A549 treated with RU486 at 1 μM for 4 hours (cell line): ENCODE measurements at places on chromosomes 5 and 9. TPM values are rescaled to one million over a fixed set of nuclear protein-coding genes. Genes with fewer than 3 reads are reported as not detected.

The PCDHB7 gene
- total RNA-seq: not detected in 5 replicates

The NUTM2G gene
- not detected in 5 replicates for total RNA-seq

The ORM2 gene
- not detected in 5 replicates for total RNA-seq

The RLN1 gene
- not detected in 5 replicates for total RNA-seq

The SLF1 gene
- total RNA-seq: 7.4 to 10.1 TPM (median 9.1 TPM) in 5 replicates

The TMEM245 gene
- total RNA-seq: 31.5 to 47.8 TPM (median 45.7 TPM) in 5 replicates

The CNTRL gene
- total RNA-seq: 5.0 to 8.0 TPM (median 6.8 TPM) in 5 replicates

The SVEP1 gene
- total RNA-seq: 1.2 to 1.7 TPM (median 1.6 TPM) in 5 replicates

The GDNF gene
- total RNA-seq: 0.11 to 0.14 TPM in 2 of 5 replicates, not detected in the others

The HTR4 gene
- total RNA-seq: not detected in 5 replicates

The TMEM171 gene
- total RNA-seq: 3.6 to 7.2 TPM (median 6.3 TPM) in 5 replicates

The DOCK2 gene
- total RNA-seq: 1.4 to 4.0 TPM (median 2.4 TPM) in 5 replicates

The SLC6A7 gene
- total RNA-seq: 0.03 TPM in 3 of 5 replicates, not detected in the others

The SPINK7 gene
- total RNA-seq: not detected in 5 replicates

The PCDHB13 gene
- total RNA-seq: 0.06 to 0.12 TPM (median 0.09 TPM) in 5 replicates

The ACOT12 gene
- 0.17 TPM in 1 of 5 replicates, not detected in the others for total RNA-seq

The CDHR2 gene
- total RNA-seq: 0.02 to 0.13 TPM (median 0.06 TPM) in 5 replicates

The ACTBL2 gene
- total RNA-seq: 0.06 to 0.07 TPM in 2 of 5 replicates, not detected in the others

The BHMT2 gene
- 0.15 TPM in 1 of 5 replicates, not detected in the others for total RNA-seq

The RFESD gene
- 1.7 to 2.9 TPM (median 2.1 TPM) in 5 replicates for total RNA-seq

The CTSL gene
- 861 to 1,030 TPM (median 902 TPM) in 5 replicates for total RNA-seq

The SV2C gene
- 0.02 TPM in 1 of 5 replicates, not detected in the others for total RNA-seq

The LCN12 gene
- 0.61 to 1.6 TPM (median 0.86 TPM) in 5 replicates for total RNA-seq

The TESK1 gene
- total RNA-seq: 18.3 to 28.1 TPM (median 22.9 TPM) in 5 replicates
